CD4-positive, alpha-beta T cell (primary cell): ENCODE measurements at places on chromosomes 7 and 10. TPM values are rescaled to one million over a fixed set of nuclear protein-coding genes. Genes with fewer than 3 reads are reported as not detected.

DNA sequence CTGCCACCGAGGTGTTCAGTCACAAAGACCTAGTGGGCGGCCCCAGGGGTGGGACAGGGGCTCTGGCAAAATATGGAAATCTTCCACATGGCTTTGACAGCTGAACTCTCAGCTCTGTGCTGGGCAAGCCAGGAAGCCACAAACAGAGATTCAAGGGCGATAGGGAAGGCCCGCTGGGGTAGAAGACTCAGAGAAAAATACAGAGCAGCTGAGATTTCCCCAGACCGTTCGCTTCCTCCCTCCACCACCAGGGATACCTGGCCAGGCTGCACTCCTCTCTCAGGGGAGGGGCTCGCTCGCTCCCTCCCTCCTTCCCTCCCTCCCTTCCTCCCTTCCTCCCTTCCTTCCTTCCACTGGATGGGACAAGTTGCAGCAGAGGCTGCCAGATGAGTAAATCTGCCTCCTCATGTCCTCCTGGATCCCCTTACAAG lies 260.5 kb downstream of the PRPF18 start:
- H3K36me3 ChIP-seq = no peaks in the 10 kb centered on the region
- peaks cover 7% of the 10 kb centered on the region for H3K4me1 ChIP-seq
- no peaks in the 10 kb centered on the region for H3K27me3 ChIP-seq
- DNase-seq = no peak
- H3K27ac ChIP-seq = no peak overlapping the region
- H3K4me3 ChIP-seq = no peak overlapping the region

GRCh38 chr10:75403939-75404814 lies 2.6 kb upstream of the ZNF503 start:
- H3K4me3 ChIP-seq = no peak overlapping the region
- H3K27ac ChIP-seq = no peak overlapping the region
- no peaks in the 10 kb centered on the region for H3K36me3 ChIP-seq
- DNase-seq = no peak

- H3K4me1 ChIP-seq = no peaks in the 10 kb centered on the region
- no peak for DNase-seq
- H3K27ac ChIP-seq = no peak overlapping the region
- no peaks in the 10 kb centered on the region for H3K36me3 ChIP-seq
- no peaks in the 10 kb centered on the region for H3K27me3 ChIP-seq
These were observed 234.3 kb upstream of the TEX47 start for GRCh38 chr7:89029864-89030263.

DNA sequence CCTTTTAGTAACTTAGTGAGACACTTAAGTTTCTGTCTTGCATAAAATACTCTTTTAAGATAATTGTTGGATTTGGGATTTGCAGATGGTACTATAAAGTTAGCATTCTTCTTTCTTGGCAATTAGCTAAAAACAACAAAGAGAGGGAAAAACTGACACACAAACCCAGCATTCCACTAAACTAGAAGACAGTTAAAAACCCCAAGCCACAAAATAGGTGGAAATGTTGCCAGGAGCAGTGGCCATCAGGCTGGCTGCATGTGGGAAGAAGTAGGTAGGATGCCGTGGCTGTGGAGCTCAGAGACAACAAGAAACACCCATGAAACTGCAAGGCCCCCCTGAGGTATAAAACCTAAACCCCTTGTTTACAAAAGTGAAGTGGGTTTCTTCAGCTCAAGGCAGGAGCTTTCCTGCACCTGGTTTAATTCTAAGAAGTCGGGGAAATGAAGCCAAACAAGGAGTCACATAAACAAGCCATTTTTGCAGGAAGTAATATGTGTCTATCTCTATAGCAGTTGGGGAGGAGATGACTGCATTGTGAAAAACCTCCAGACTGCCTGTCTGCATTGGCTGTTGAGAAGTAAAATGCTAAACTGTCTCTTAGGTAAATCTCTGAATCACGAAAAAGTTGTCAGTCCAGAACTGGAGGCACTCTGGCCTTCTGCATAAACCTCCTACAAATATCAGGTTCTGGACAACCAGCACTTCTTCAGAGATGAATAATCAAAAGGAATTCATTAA lies 9.5 kb downstream of the RAB18 start:
- H3K36me3 ChIP-seq = peaks cover 53% of the 10 kb centered on the region
- H3K27me3 ChIP-seq = no peaks in the 10 kb centered on the region
- H3K4me1 ChIP-seq = peaks cover 9% of the 10 kb centered on the region

- H3K4me1 ChIP-seq = no peaks in the 10 kb centered on the region
- H3K27ac ChIP-seq = no peak within 1 kb of the TSS
- peaks cover 2% of the 10 kb centered on the region for H3K27me3 ChIP-seq
- no peaks in the 10 kb centered on the region for H3K36me3 ChIP-seq
- peak; percentile 50 for DNase-seq
These were observed at the start of gene ZNF727 for GRCh38 chr7:64045301-64046040. ZNF727 (plus strand) TSS chr7:64045434; CDS start chr7:64045622, 188 bp downstream.

DNA sequence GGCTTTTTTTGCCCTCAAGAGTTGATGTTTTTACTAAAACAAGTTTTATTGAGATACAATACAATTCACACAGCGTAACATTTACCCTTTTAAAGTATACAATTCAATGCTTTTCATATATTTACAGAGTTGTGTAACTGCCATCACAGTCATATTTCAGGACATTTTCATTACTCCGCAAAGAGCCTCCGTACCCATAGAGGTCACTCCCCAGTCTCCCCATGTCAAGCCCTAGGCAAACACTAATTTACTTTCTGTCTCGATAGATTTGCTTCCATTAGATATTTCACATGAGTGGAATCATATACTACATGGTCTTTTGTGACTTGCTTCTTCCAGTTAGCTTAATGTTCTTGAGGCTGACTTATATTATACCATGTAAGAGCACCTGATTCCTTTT lies 183.8 kb downstream of the PRKCQ start:
- no peak overlapping the region for H3K27ac ChIP-seq
- H3K36me3 ChIP-seq = no peaks in the 10 kb centered on the region
- no peak overlapping the region for H3K4me3 ChIP-seq
- H3K4me1 ChIP-seq = no peaks in the 10 kb centered on the region
- no peak for DNase-seq
- no peaks in the 10 kb centered on the region for H3K27me3 ChIP-seq

GRCh38 chr10:122689146-122689820 lies 10.4 kb downstream of the C10orf120 start:
- H3K27me3 ChIP-seq = peaks cover 8% of the 10 kb centered on the region
- no peak overlapping the region for H3K4me3 ChIP-seq
- H3K36me3 ChIP-seq = no peaks in the 10 kb centered on the region
- DNase-seq = no peak
- H3K27ac ChIP-seq = no peak overlapping the region
- no peaks in the 10 kb centered on the region for H3K4me1 ChIP-seq

- DNase-seq = peak; percentile 16
- H3K27ac ChIP-seq = peak overlapping the region; percentile 47
- H3K36me3 ChIP-seq = no peaks in the 10 kb centered on the region
- peak overlapping the region; percentile 8 for H3K4me3 ChIP-seq
- H3K4me1 ChIP-seq = peaks cover 9% of the 10 kb centered on the region
These were observed 10.4 kb downstream of the ZNF365 start for GRCh38 chr10:62384447-62385081.

- no peak overlapping the region for H3K4me3 ChIP-seq
- peaks cover 36% of the 10 kb centered on the region for H3K4me1 ChIP-seq
- DNase-seq = no peak
- no peak overlapping the region for H3K27ac ChIP-seq
- no peaks in the 10 kb centered on the region for H3K27me3 ChIP-seq
These were observed 53.6 kb upstream of the ZPBP start for GRCh38 chr7:50146692-50147091.

DNA sequence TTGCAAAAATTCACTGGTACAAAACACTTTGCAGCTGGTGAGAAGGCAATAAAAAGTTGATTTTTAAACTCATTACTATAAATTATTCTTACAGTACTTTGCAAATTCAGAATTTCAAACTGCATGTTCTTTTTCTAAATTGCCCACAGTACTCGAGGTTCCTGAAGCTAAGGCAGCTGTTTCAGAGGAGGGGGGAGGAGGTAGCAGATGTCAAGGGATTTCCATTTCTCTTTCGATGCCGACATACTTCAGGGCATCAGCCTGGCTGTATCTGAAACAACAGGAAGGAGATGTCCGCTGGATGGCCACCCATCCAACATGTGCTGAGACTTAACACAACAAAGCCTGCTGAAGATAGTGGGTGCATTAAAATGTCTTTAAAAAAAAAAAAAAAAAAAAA lies 76.7 kb downstream of the EZH2 start:
- no peak for DNase-seq
- no peaks in the 10 kb centered on the region for H3K27me3 ChIP-seq
- no peaks in the 10 kb centered on the region for H3K4me1 ChIP-seq
- peaks cover 27% of the 10 kb centered on the region for H3K36me3 ChIP-seq
- no peak overlapping the region for H3K4me3 ChIP-seq
- H3K27ac ChIP-seq = no peak overlapping the region

- no peaks in the 10 kb centered on the region for H3K4me1 ChIP-seq
- no peaks in the 10 kb centered on the region for H3K27me3 ChIP-seq
- H3K4me3 ChIP-seq = no peak overlapping the region
- peaks cover 26% of the 10 kb centered on the region for H3K36me3 ChIP-seq
These were observed 10.7 kb upstream of the NFKB2 start for GRCh38 chr10:102384606-102385429.

DNA sequence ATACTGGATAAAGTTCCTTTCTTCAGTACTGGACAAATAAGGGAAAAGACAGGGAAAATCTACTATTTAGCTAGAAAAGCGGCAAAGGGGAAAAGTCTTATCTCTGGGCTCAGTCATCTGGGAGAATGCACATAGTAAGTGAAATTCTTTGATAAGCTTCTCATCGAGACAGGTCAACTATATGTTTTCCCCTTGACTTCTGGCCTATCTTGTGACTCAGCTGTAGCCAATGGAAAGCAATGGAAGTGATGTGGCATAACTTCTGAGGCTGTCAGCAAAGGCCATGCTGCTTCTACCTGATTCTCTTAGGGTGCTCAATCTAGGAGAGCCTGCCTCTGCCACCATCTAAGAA lies 91.9 kb downstream of the PCGF5 start:
- no peak overlapping the region for H3K27ac ChIP-seq
- no peaks in the 10 kb centered on the region for H3K36me3 ChIP-seq
- no peaks in the 10 kb centered on the region for H3K27me3 ChIP-seq
- H3K4me1 ChIP-seq = no peaks in the 10 kb centered on the region

- H3K4me1 ChIP-seq = peaks cover 55% of the 10 kb centered on the region
- no peaks in the 10 kb centered on the region for H3K27me3 ChIP-seq
- H3K4me3 ChIP-seq = peak overlapping the region; percentile 2
- peak; percentile 44 for DNase-seq
These were observed 4.6 kb downstream of the UFSP1 start for GRCh38 chr7:100884736-100885439.

DNA sequence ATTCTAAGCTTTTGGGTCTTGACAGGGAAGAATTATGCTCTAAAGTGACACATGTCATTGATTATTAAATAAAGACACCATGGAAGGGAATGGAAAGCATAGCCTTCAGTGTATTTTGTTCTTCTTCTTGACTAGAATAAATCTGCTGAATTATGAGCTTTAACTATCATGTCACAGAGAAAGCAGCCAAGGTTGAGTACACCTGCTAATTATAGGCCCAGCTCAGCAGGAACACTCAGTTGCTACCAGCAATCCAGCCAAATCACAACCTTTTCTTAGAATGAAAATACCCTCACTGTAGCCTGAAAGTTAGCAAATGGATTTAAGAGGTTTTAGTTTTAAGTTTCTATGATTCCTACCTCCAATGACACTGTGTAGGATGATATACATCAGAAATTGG lies 225.3 kb upstream of the RHOBTB1 start:
- H3K36me3 ChIP-seq = no peaks in the 10 kb centered on the region
- DNase-seq = no peak

DNA sequence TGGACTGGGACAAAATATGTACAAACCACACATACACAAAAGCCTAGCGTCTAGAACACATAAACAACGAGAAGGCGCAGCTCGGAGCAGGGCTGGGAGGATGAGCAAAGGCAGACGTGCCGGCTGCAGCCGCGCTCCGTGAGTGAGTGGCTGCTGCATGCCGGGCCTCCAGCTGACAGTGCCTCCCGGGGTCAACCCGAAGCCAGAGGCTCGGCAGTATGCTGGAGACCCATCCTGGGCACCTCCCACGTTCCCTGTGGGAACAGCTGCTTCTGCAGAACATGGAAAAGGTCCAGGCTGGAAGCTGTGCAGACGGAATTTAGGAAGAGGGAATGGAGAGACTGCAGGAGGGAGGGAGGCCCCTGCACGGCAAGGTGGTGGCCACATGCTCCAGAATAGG lies 3.6 kb upstream of the GPR146 start:
- H3K36me3 ChIP-seq = no peaks in the 10 kb centered on the region
- H3K4me3 ChIP-seq = no peak overlapping the region
- H3K27me3 ChIP-seq = no peaks in the 10 kb centered on the region
- DNase-seq = no peak
- H3K4me1 ChIP-seq = peaks cover 31% of the 10 kb centered on the region

- no peaks in the 10 kb centered on the region for H3K27me3 ChIP-seq
- H3K36me3 ChIP-seq = no peaks in the 10 kb centered on the region
- no peak overlapping the region for H3K4me3 ChIP-seq
- H3K27ac ChIP-seq = no peak overlapping the region
These were observed 353.2 kb upstream of the KLF6 start for GRCh38 chr10:4138146-4138721.

GRCh38 chr7:29140873-29141468 lies 5.4 kb downstream of the CPVL start:
- no peak overlapping the region for H3K27ac ChIP-seq
- no peak overlapping the region for H3K4me3 ChIP-seq

- H3K27me3 ChIP-seq = peaks cover 2% of the 10 kb centered on the region
- no peak for DNase-seq
- peaks cover 7% of the 10 kb centered on the region for H3K4me1 ChIP-seq
- no peaks in the 10 kb centered on the region for H3K36me3 ChIP-seq
These were observed 161.0 kb downstream of the HERPUD2 start for GRCh38 chr7:35533902-35534301.

DNA sequence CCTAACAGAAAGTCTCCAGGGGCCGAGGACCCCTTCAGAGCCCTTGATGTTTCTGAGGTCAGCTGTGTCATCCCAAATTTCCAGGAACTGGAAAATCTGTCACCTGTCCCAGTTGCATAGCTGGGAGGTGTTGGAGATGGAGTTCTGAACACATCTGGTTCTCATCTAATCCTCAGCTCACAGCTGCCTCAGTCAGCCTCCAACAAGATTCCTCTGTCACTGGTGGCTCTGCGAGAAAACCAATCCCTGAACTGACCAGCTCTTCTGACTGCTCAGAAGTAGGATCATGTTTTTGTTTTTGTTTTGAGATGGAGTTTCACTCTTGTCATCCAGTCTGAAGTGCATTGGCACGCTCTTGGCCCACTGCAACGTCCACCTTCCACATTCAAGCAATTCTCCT lies 37.6 kb upstream of the MYL10 start:
- H3K4me3 ChIP-seq = no peak overlapping the region
- DNase-seq = no peak
- no peak overlapping the region for H3K27ac ChIP-seq
- no peaks in the 10 kb centered on the region for H3K4me1 ChIP-seq
- no peaks in the 10 kb centered on the region for H3K27me3 ChIP-seq

Gene NAPEPLD
- total RNA-seq = 1.5 TPM

Gene INMT
- total RNA-seq = 0.69 TPM

Gene RPS24
- total RNA-seq = 1,903 TPM

Gene IL6
- not detected for total RNA-seq

Gene AKR1E2
- 30.4 TPM for total RNA-seq

Gene KCNH2
- 1.9 TPM for total RNA-seq

Gene MLXIPL
- not detected for total RNA-seq

Gene CPA1
- not detected for total RNA-seq
